Fibroblast of skin of right biceps (primary cell): ENCODE measurements at places on chromosomes 5 and 9.
A peak's percentile ranks its signal among the peaks of the same experiment; 100 is the strongest.

DNA sequence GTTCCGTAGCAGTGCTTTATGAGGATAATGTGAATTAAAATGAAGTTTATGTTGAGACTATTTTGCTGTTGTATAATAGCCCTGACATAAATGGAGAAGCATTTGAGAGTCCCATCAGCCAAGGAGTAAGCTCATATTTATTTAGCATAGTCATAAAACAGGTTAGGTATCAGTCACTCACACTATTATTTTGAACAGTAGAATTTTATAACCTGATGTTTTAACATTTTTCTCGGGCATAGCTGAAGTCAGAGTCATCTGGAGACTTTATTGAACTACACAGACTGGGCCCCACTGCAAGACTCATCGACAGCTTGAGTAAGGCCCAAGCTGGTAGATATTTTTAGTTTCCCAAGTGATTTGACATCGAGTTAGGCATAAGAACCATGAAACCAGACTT lies 620.3 kb upstream of the WWC1 start:
- peak; percentile 89 for DNase-seq

DNA sequence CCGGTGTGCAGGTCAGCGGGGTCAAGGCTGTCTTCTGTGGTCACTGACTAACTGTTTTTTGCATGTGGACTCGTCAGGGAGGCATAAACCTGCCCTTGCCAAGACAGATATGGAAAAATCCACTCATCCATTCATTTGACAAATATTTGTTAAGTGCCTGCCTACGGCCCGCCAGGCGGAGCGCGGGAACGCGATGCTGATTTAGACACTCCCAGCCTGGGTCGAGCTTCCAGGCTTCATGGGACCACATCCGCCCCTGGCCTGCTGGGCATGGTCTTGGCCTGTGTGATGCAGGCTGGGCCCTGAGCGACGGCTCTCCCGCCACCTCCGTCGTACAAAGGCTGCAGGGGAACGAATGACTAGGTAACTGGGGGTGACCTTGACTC lies 18.1 kb downstream of the MYMK start:
- peak; percentile 70 for DNase-seq

DNA sequence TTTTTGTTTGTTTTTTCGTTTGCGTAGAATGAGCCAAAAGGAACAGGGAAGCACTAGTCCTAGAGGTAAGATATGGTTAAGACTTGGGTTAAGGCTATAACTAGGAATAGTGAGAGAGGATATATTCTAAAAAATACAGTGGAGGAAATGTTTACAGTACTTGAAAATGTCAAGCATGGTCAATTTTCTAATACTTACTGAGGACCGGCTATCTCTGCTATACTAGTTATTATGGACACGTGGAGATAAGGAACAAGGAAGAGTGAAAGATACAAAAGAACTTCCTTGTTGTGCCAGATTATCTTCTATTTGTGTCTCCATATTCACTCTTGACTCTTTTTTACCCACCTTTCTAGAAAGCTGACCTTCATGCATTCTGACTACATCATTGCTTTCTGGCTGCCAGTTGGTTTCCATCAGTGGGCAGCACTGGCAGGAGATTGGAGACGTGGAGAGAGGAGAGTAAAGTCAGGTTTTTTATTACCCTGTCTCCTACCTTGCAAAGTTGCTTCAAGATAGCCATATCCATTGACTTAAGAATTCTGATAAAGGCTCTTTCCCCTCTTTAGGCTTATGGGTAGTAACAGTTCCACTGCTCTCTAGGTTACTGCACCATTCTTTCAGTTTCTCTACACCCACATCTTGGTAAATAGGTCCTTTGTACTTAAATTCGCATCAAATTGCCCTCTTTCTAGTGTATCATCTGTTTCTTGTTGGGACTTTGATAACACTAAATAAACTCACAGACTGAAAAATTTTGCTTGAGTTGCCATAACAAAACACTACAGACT lies 9.0 kb upstream of the RFX3 start:
- no peak for DNase-seq

DNA sequence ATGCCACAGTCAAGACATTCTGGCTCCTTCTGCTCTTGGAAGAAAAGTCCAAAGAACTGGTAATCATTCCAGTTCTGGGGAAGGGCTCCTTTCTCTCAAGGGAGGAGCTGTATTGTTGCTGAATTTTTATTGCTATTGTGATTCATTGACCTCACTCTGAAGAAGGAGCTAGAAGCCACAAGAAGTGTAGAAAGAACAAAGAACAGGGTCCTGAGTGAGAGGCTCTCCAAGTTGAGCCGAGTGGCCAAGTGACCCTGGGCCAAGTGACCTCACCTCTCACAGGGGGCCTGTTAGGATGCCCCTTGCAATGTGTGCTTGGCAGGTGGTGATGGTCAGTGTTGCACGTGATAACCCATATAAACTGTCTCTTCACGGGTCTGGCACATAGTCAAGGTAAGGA lies 173.3 kb downstream of the FGF18 start:
- peak; percentile 25 for DNase-seq

DNA sequence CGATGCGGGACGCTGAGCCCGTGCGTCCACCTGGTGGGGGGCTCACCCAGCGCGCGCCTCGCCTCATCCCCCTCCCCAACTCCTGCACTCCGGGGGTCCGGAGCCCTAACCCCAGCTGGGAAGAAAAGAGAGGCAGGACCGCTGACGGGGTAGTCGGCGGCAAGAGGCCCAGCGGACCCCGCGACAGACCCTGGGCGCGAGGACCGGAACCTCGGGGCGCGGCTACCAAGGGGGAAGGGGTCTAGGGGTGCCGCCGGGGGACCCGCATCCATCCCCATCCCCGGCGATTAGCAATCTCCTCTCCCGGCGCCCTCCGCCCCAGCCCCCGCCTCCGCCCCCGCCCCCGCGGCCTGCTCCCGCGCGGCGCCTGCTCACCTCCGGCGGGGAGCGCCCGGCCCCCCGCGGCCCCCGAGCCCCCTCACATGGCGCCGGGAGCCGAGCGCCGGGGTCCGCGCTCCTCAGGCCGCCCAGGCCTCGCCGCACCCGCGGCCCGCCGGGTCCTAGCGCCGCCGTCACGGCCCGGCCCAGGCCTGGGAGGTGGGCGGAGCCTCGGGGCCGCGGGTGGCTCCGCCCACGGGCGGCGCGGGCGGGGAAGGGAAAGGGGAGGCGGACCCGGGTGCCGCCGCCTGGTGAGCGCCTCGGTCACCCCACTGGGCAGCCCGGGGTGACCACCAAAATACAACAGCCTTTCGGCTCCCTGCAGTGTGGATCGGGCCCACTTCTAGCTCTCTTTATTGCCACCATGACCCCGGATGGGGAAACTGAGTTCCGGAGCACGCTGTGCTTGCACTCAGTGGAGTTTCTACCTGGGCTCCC lies at the start of gene ST6GALNAC6:
Gene ST6GALNAC6 (minus strand): TSS at position 476 of the 816 bp plus-strand sequence. CDS start 1,622 bp downstream, outside the sequence.
- peak; percentile 77 for DNase-seq

DNA sequence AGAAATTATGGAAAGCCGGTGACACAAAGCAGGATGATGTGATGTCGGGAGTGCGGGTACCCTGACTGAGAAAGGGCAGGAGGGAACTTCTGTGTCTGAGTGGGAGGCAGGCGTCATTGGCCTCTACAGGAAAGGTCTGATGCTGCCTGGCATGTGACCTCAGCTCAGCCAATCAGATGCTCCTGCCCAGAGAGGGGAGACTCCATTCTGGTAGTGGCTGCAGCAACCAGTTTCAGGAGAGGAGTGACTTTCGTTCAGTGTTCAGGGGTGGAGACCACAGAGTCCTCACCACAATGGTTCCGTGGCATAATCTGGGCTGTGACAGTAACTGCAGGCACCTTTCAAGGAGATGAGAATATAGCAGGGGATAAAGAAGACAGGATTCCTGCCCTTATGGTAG lies 6.7 kb upstream of the SFXN1 start:
- DNase-seq, result no peak

DNA sequence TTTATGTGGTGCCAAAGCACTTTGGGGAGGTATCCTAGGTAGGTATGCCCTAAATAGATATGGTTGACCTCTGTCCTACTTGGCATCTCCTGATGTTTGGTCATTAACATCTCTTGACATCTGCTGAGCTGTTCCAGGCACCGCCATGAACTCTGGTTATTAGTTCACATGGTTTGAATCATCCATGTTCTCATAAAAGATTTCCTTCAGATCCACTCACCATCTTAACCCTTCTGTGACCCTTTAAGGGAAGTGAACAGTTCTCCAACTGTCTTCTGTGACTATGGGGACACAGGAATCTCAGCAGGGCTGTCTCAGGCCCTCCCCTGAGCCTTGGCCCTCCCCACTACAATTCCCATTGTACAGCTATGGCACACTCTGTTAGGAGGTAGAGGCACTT lies 167.7 kb downstream of the CDH6 start:
- peak; percentile 92 for DNase-seq

DNA sequence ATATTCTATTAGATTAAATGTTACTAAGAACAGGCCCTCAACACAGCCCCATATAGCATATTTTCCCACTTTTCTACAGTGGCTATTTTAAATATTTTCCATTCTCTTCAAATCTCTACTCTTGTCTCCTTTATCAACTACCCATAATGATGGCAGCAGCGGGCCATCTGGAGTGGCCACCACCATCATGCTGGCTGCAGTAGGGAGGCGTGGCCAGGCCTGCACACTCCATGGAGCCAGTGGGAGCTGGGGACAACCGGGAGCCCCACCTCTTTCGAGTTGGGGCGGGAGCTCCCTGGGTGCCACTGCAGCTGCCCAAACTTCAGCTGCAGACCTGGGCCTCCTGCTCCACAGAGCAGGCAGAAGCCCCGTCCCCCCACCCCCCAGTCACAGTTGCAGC lies 98.4 kb upstream of the RANBP6 start:
- no peak for DNase-seq

GRCh38 chr5:144024545-144024944 lies 145.9 kb downstream of the YIPF5 start:
- DNase-seq, result peak; percentile 57

- no peak for DNase-seq
Observed at GRCh38 chr9:77841739-77842386, 189.7 kb downstream of the GNAQ start.

DNA sequence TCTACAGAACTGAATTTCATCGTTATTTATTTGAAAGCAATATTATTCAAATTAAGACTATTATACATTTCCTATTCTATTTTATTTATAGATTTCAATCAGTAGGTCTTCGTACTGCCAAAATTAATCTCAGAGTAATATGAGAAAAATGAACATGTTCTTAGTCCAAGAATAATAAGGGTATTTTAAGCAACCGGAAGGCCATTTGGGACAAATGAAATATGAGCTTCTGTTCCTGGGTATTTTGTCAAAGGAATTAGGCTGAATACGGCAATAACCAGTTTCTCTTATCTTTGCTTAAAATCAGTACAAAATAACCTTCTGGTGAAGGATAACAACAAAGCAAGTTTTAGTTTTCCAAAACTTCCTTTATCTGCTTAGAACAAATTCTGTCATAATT lies 410.3 kb upstream of the PRR16 start:
- DNase-seq, result no peak

DNA sequence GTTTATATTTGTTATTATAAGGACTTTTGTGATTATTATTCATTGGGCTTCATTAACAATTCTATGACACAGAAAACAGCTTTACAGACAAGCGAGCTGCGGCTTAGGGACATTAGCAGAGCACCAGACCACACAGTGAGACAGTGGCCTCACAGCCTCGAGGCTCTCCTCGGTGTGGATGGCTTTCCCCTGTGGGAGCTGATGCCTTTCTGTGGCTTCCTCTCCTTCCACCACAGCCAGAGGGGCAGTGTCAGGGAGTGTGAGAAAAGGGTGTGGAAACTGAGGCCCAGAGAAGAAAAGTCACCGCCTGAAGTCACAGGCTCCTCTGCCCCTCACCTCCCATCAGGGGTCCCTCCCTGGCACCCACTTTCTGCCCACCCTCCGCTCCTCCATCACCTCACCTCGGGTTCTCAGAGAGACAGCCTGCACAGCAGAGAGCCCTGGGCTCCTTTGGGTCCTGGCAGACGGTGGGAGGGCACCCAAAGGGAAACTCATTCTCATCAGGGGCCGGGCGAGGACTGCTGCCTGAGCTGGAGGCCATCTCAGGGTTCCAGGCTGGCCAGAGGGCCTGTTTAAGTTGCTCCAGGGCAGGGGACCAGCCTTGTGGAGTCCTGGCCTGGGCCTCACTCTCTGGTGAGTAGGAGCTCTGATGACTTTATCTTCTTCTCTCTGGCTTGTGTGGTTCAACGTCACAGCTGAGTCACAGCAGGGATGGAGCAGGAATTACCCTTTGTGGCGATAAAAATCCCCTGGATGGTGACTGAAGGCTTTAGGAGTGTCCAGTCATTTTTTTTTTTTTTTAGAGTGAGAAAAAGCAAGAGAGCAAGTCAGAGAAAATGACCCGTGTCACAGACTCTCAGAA lies 830 bp downstream of the TRAF1 start:
- peak; percentile 88 for DNase-seq

GRCh38 chr5:96790961-96791504 lies 16.7 kb downstream of the ERAP1 start:
- DNase-seq, result peak; percentile 59

DNA sequence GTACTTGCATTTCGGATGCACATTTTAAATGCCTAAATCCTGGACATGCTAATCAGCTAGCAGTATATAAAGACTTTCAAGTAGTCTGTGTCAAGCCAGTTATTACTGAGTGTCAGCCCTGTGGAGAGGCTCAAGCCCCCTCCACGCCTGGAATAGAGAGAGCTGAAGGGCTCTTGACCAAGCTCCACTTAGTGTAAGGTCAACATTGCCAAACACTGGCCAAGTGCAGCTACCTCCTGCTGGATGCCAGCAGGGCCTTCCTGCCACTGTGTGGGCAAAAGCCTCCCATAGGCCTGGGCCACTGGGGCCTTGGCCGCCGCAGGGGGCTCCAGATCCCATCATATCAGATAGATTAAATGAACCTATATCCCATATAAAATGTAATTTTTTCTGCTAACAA lies 239.4 kb upstream of the PANK3 start:
- no peak for DNase-seq

- no peak for DNase-seq
Observed at GRCh38 chr9:89558948-89559347, 45.9 kb upstream of the GADD45G start.

- DNase-seq, result no peak
Observed at GRCh38 chr9:133273098-133273497, 1.9 kb downstream of the ABO start.

DNA sequence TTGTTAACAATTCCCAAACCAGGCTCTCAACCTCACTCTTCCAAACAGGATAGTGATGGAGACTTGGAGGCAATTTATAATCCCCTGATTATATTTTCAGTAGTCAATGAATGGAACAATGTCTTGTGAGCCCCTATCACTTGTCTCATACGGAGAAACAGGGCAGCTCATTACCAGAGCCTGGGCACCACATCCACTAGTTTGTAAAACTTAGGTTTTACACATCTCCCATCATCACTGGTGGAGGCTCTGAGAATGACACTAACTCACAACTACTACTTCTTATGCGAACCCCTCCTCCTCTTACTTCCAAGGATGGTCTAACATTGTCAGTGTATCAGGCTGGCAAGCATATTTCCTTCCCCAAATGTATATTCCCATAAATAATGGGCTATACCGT lies 253.7 kb downstream of the EPB41L4A start:
- no peak for DNase-seq

GRCh38 chr5:117266280-117266679 lies 691.7 kb upstream of the SEMA6A start:
- DNase-seq, result peak; percentile 36

GRCh38 chr5:147450606-147451005 lies 59.3 kb downstream of the DPYSL3 start:
- DNase-seq, result no peak

- DNase-seq, result peak; percentile 83
Observed at GRCh38 chr9:135809166-135809565, 98.2 kb downstream of the CAMSAP1 start.

GRCh38 chr9:116124472-116125040 lies 29.0 kb upstream of the PAPPA start:
- DNase-seq, result peak; percentile 79
